ENCODE measurements at places on chromosomes 6 and 20.

DNA sequence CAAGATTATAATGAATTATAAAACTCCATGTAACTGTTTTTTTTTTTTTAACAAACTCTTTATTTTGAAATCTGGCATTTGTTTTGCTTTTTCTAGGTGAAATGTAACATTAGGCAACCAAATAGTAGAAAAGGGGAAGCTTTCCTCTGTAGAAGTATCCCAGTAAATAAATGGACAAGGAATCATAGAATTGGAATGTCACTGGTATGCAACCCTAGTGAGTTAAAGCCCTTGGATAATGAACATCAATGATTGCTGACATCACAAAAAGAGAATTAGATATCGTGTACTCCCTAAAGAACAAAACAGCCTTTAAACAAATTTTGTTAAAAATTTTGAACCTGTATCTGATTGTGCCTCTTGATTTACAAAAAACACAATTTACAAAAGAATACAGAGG is 93.9 kb upstream of the OGFRL1 start:
- no peak for DNase-seq

DNA sequence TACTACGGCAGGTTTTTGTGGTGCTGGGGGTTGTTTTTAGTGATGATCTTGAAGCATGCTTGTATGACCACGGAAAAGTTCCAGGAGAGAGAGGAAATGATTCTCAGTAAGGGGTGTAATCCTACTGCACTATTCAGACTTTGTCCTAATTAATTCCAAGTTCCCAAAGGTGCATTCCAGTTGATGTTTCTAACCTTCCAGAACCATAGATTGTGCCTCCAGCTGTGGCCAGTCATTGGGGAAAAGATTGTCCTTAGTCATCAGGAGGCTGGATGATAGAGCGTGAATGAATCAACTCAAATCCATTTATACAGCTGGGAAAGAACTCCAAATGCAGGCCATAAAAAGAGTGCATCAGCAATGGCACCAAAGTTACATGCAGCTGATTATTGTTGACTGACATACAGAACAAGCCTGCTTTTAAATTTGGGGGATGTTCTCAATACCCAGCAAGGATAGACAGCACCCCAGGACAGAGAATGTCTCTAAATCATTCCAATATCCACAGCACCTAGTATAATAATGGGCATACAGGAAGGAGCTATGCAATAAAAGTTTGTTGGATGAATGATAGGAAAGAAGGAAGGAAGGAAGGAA is 27.8 kb upstream of the PKHD1 start:
- no peak for DNase-seq

GRCh38 chr6:46684771-46685170 is 2.9 kb upstream of the TDRD6 start:
- no peak for DNase-seq

GRCh38 chr6:41470029-41470330 is 76.2 kb upstream of the FOXP4 start:
- no peak for DNase-seq

- DNase-seq = no peak
These were observed 149.6 kb upstream of the KCNK16 start for GRCh38 chr6:39471954-39472659.

DNA sequence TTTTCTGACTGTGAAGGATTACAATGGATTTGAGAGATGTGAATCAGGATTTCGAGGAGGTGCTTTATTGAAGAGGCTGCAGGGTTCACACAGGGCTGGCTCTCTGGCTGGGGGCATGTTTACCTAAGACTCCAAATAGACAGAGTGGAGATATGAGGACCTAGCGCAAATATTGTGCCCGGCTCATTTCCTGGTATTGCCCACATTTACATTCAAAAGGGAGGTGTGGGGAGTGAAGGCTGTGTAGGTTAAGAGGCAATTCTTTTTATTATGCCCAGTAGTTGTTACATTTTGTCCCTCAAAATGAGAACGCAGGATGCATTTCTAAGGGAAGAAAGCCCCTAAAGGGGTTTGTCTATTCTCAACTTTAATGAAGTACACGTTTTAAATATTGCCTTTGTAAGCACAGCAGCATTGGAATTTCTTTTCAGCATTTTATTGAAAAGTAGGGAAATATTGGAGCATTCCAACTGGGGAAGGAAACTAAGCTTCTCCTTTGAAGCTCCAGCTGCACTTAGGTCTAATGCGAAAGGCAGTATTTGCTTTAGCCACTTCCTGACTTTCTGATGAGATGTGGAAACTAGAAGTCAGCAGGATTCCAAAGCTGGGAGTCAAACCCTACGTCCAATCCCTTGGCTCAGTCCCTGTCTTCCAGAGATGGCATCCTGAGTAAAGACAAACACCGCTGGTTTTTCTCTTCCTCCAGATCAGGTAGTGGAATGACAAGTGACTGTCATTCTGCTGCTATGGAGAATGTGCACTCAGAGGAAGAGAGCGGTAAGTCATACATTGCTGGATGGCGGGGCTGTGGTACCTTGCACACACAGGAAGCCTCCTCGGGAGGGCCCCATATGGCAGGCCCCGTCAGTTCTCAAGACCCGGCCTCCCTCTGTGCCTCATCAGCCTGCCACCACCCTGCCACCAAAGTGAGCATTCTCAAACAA is 70.7 kb downstream of the MYB start:
- no peak for DNase-seq

DNA sequence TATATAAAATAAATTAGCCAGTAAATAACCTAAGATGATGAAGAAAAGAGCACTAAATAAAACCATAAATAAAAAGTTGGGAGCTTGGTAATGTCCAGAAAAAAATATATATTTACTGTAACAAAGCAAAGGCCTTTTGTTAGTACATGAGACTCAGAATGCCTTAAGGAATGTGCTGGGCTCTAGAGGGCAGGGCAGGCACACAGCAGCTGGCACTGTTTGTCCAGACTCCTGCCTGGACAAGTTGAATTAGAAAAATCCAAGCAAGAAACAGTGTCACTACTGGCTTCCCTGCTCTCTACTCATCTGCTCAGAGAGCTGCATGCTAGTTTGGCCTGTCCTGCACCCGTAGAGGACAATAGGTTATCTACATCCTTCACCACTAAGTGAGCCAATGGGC is 8.8 kb downstream of the DEFB129 start:
- no peak for DNase-seq

DNA sequence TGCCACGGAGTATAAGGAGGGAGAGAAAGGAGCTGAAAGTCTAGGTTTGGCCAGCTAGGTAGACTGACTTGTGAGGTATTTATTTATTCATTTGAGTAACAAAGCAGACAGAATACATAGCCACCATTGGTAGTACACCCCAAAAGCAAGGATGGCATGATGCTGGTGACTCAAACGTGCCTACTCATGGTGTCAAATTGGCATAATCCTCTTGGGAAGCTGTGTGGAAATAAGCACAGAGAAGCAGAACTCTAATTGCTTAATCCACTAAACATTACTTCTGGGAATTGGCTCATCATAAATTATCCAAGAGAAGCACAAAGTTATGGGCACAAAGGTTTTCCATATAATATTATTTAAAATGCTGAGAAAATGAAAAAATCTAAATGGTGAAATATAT is 2.5 kb downstream of the DEFB132 start:
- no peak for DNase-seq

DNA sequence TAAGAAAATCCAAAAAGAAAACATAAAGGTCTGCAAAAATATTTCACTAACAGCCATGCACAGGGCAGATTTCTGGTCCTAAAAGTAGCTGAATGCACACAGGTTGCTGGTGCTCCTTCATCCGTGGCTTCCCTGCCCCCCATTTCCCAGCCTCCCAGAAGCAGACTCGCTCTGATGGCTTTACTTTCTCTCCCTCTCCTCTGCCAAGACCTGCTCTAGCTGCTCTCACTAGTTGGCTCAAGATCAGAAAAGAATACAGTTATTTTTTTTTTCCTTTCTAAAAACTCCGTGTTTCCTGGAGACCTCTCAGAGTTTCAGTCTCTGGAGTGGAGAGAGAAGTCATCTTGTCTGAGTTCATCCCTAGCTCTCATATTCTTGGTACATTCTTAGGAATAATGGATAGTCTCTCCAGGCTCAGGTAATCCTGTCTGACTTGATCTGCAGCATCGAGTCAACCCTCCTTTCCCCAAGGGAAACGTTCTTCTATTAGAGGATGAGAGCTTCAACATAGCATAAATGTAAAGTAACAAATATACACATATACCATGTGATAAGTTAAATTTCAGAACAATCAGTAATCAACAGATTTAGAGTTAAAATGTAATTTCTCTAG is 214.2 kb downstream of the TBC1D7 start:
- DNase-seq = no peak

- DNase-seq = no peak
These were observed 30.9 kb upstream of the CD83 start for GRCh38 chr6:14086701-14087100.

Measured in glomerular endothelial cell (primary cell).